Kidney glomerular epithelial cell (primary cell): ENCODE measurements at places on chromosomes 4 and X.

DNA sequence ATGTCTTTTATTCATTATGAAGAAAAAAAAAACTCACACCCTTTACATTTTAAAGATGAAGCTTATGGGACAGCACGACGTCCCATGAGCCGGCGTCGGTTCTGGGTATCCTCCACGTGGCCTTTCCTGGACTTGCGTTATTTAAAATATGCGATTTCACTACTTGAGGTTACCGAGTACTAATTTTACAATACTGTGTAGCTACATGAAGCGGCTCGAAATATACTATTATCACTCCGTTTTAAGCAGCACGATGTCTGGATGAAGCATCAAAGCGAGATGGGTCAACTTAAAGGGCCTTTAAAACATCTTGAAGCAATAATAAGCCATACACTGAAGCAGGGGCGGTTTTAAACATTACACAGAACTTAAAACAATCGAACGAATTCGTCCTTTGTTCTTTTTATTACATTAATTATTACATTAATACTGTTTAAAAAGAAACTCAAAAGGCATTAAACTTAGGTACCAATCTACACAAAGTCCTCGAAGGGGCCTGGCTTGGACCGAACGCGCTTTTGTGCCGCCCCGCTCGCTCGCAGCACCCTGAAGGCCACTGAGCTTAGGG lies 1.4 kb upstream of the KLF3 start:
- DNase-seq, result no peak

DNA sequence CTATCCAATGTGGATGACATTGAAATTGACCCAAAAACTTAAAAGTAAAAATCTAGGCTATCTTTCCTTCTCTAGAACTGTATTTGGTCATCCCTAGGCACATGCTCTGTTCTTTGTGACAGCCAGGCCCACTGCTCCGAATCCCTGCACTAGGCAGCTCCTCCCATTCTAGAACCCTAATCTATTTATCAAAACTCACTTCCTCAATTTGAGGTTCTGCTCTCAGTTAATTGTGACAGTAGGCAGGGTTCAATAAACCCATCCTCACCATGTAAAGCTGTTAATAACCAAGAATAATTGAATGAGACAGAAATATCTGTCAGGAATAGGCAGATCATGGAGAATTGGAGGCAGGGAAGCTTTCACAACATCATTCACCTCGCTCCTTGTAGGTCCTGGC lies 51.9 kb upstream of the IRF2 start:
- DNase-seq, result no peak

DNA sequence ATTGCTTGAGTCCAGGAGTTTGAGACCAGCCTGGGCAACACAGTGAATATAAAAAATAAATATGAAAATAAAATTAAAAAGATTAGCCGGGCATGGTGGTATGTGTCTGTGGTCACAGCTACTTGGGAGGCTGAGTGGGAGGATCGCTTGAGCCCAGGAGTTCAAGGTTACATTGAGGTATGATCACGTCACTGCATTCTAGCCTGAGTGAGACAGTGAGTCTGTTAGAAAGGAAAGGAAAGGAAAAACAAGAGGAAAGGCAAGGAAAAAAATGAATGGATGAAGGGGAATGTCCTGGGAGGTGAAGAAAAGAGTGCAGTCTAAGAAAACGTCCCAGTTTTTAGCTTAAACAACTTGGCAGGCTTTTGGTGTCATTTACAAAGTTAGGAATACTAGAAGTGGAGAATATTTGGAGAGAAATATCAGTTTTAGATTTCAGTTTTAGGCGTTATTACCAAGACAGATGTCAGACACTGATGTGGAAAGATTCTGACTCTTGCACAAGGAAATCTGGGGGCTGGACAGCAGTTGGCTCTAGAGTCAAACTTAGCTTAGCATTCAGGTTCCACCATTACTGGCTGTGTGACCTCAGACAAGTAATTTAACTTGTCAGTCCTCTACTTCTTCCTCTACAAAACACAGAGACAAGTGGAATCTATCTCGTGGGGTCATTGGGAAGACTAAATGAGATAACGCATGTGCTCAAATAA lies 139.0 kb downstream of the TSPAN5 start:
- peak; percentile 90 for DNase-seq

DNA sequence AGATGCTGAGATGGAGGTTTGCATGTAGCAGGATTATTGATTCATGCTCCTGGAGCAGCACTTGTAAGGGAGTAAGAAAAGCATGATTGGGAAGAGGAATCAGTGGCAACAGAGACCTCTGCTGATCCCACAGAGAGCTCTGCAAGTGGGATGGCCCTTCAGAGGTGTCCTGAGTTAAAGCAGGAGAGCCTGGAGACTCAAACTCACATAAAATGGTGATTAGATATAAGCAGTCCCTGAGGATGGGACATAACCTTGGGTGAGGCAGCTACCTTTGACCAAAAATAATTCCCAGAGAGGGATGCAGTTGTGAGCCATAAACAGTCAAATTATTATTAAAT lies 25.4 kb upstream of the BMPR1B start:
- no peak for DNase-seq

- DNase-seq, result no peak
Measured at GRCh38 chr4:120971884-120972283, 49.4 kb upstream of the PRDM5 start.

GRCh38 chr4:173280998-173281397 lies 53.2 kb downstream of the HMGB2 start:
- DNase-seq, result no peak

GRCh38 chr4:36243355-36244256 lies 708 bp downstream of the ARAP2 start:
- peak; percentile 57 for DNase-seq

DNA sequence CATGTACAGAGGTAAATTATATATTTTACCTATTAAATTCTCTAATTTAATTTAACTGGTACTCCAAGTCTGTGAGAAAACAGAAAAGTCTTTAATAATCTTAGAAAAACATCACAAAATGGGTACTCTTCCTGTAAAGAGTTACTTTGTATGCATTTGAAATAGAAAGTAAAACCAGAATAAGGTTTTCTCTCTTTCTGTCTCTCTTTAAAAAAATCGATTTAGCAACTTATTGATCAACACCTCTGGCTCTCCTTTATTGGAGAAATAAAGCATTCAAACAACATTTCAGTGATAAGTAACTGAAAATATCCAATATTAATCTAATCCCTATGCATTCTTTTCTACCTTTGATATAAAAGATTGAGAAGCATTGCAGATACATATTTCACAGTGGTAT lies 27.4 kb downstream of the ATOH1 start:
- no peak for DNase-seq

DNA sequence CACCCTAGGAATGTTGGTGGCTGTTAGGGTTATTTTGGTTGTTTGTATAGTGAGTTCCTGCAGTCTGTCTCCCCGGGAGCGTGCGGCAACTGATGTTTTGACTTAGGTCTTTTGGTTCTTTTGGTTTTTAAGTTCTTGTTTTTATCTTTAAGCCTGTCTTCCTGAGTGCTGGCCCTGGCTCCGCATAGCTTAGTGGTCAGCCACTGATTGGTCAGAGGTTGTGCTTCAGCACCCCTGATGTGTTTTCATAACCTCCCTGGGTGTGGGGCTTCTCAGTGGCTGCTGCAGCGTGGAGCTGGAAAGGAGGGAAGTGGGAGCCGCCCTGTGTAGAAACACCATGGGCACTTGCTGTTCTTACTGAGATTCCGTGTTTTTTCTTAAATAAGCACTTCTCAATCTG lies 5.1 kb downstream of the PIGG start:
- peak; percentile 74 for DNase-seq

DNA sequence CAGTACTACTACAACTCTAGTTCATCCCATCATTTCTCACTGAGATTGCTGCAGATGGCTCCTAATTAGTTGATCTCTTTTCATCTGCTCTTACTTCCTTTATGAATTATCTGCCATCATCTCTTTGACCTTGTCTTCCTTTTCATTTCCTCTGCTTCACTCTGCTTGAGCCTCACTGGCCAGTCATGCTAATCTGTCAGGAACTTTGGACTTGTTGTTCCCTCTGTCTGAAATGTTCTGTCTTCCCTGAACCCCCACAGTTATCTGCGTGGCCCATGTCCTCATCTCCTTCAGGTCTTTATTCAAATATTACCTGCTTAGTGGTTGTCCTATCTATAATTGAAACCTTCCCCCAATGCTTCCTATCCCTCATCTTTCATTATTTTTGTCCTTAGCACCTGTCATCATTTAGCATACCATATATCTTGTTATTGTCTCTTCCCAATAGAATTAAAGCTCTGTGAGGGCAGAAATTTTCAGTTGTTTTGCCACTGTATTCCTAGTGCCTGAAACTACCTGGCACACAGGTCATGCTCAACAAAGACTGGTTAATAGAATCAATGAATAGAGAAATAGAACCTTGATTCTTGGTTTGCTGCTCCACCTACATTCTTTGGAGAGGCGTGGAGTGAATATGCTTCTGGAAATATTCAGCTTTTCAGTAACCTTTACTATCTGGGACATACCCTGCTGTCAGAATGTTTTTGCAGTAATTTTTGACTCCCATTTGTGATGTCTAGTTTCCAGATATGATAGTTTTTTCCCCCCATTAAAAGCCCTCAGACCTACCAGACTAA lies 5.0 kb downstream of the SLC4A4 start:
- DNase-seq, result no peak

DNA sequence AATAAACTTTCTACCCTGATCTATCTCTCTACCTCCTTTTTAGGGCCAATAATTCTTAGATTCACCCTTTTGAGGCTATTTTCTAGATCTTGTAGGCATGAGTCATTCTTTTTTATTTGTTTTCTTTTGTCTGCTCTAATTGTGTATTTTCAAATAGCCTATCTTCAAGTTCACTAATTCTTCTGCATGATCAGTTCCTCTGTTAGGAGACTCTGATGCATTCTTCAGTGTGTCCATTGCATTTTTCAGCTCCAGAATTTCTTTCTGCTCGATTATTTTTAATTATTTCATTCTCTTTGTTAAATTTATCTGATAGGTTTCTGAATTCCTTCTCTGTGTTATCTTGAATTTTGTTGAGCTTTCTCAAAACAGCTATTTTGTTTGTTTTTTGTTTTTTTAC lies 11.3 kb downstream of the CXorf58 start:
- DNase-seq, result no peak

- DNase-seq, result no peak
Measured at GRCh38 chrX:16076834-16077233, 46.5 kb upstream of the GRPR start.

DNA sequence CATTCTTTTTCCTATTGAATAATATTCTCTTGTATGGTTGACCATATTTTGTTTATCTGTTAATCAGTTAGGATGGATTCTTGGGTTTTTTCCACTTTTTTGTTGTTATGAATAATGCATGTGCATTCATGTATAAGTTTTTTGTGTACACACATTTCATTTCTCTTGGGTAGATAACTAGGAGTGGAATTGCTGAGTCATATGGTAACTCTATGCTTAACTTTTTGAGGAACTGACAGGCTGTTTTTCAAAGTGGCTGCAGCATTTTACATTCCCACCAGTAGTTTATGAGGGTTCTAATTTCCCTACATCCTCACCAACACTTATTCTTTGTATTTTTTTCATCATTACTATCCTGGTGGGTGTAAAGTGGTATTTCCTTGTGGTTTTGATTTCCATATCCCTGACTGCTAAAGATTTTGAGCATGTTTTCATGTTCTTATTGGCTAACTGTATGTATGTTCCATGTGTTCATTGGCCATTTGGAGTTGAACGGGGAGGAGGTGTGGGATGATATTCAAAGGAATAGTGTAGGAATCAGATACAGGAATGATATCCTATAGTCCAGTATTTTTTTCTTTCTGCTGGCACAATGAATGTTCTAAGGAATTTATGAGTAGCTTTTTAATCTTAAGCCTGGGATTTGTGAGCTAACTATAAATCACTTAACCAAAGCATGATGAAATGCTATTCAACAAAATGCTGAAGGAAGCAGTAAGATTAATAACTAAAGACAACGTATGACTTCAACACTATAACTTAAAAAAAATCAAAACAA lies 114.3 kb downstream of the AMELX start:
- no peak for DNase-seq

GRCh38 chr4:109947918-109948317 lies 35.2 kb downstream of the EGF start:
- no peak for DNase-seq

- no peak for DNase-seq
Measured at GRCh38 chr4:40288566-40288965, 46.6 kb upstream of the CHRNA9 start.

- no peak for DNase-seq
Measured at GRCh38 chr4:75989846-75990528, 758 bp downstream of the SDAD1 start.
